H7 (cell line): ENCODE measurements at places on chromosomes 4 and X. TPM values are rescaled to one million over a fixed set of nuclear protein-coding genes. Genes with fewer than 3 reads are reported as not detected.

PRR27 gene
- total RNA-seq, result not detected in 2 replicates

AKAP14 gene
- not detected in 2 replicates for total RNA-seq

NPY2R gene
- total RNA-seq, result 0.04 TPM in 1 of 2 replicates, not detected in the other

SH3RF1 gene
- total RNA-seq, result 4.2 and 4.6 TPM in 2 replicates

GRCh38 chr4:38364383-38364963, 299.5 kb upstream of the KLF3 start:
- no peak for DNase-seq

DNA sequence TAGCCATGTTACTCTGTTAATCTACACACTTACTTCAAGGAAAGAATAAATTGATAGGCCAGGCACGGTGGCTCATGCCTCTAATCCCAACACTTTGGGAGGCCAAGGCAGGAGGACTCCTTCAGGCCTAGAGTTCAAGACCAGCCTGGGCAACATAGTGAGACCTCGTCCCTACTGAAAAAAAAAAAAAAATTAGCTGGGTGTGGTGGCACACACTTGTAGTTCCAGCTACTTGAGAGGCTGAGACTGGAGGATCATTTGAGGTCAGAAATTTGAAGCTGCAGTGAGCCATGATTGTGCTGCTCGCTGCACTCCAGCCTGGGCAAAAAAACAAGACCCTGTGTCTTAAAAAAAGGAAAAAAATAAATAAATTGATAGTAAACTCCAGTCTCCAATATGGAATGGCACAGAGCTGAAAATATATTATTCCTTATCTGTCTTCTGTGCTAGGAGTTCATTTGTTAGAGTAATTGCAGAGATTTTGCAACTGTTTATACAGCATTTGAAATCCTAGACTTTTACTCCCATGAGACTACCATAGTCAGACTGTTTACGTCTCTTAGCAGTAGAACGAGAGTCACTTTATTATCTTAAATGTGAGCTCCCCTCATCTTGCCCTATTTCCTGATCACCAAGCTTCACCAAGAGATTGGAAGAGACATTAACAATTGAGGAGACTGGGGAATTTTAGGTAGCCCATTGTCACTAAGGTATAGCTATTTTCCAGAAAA, 18.8 kb upstream of the TMEM131L start:
- no peak for DNase-seq

- no peak for DNase-seq
Measured at GRCh38 chrX:81301877-81302276, 100.0 kb downstream of the SH3BGRL start.

DNA sequence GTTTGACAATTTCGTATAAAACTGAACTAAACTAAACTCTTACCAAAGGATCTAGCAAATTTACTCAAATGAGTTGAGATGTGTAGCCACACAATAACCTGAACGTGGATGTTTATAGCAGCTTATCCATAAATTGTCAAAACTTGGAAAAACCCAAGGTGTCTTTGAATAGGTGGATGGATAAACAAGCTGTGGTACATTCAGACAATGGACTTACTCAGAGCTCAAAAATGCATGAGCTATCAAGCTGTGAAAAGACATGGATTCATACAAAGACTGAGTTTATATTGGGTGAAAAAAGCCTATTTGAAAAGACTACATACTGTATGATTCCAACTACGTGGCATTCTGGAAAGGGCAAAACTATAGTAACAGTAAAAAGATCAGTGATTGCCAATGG, 69.5 kb downstream of the LARP1B start:
- DNase-seq, result no peak

- DNase-seq, result no peak
Measured at GRCh38 chrX:44011506-44011905, 38.3 kb upstream of the NDP start.
